SJCRH30 (cell line): ENCODE measurements at places on chromosomes 5 and 9. TPM values are rescaled to one million over a fixed set of nuclear protein-coding genes. Genes with fewer than 3 reads are reported as not detected.

- no peak for DNase-seq
Observed at GRCh38 chr5:172429201-172429940, 25.0 kb downstream of the SH3PXD2B start.

GRCh38 chr9:135990468-135991429 lies 29.6 kb upstream of the UBAC1 start:
- DNase-seq: peak; percentile 98

- no peak for DNase-seq
Observed at GRCh38 chr5:97427235-97427634, 244.2 kb upstream of the RIOK2 start.

- no peak for DNase-seq
Observed at GRCh38 chr9:93126151-93126781, 7.8 kb downstream of the NINJ1 start.

- DNase-seq: peak; percentile 62
Observed at GRCh38 chr9:103900466-103900865, 193.6 kb upstream of the SMC2 start.

GRCh38 chr5:116789522-116789921 lies 214.9 kb upstream of the SEMA6A start:
- DNase-seq: no peak

GRCh38 chr9:100186356-100186755 lies 87.3 kb downstream of the INVS start:
- DNase-seq: no peak

GRCh38 chr5:64763948-64764503 lies 4.5 kb downstream of the SREK1IP1 start:
- peak; percentile 4 for DNase-seq

DNA sequence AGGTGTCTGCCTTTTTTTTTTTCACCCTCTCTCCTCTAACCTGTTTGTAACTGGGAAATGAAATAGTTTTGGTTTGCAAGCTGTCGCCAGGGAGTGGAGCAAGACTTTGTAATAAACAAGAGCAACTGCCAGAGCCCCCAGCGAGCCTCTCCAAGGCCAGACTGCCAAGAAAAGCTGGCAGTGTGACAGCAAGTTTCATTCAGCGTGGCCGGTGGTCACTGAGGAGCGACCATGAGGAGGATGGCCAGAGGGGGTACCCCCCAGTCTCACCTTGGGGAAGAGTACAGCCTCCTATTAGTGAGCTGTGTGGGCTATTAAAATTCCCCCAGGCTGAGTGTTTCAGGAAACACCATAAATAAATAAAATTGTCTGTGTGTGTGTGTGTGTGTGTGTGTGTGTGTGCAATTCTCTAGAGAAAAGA lies 49.9 kb downstream of the ZFAND5 start:
- peak; percentile 92 for DNase-seq

DNA sequence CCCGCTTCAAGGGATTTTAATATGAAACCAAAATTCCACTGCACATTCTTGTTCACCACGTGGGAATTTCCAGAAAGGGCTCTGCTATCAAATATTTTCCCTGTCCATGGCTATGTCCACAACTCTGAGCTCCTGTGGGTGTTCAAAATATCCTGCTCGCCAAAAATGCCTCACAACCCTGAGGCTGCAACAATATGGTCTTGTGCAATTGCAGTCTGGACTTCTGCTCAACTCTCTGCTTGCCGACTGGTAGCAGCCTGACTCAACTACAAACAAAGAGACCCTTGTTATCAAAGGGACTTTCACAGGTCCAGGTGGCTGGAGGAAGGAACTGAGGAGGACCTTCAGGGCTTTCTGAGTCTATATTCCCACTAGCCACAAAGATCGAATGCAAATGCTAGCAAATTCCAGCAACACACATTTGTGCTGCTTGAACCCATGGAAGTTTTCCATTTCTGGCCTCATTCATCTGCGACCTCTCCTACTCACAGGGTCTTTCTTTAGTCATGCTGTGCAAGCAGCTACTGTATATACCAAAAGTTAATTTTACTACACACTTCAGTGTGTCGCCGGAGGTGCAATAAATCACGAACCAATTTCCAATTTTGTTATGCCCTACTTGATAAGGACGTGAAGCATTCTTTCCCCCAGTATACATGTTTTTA lies 169.2 kb upstream of the SLC30A5 start:
- DNase-seq: no peak

DNA sequence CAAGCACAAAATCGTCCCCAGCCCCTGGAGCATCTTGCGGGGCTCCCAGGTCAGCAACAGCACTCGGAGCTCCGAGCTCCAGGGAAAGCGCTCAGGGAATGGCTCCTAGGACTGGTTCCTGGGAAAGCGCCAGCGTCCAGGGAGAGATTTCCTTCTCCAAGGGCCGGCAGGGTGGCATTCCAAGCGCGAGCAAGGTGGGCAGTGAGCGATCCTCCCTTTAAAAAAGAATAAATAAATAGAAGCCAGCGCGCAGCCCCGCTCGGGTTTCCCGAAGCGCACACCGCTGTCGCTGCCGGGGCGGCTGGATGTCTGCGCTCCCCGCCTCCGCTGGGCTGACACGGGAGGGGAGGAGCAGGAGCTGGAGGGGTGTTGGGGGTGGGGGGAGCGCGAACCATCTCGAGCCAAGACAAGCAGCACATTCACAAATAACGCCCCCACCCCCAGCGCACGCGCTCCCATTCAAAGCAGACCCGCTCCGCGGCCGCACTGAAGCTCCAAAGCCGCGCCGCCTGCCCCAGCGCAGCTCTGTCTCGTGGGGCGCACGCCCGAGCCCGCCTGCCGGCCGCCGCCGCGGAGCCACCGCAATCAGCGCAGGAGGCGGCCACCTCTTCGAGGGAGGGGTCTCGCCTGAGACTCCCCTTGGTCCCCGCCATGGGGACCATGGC lies 327.4 kb downstream of the SH3GL2 start:
- no peak for DNase-seq

- no peak for DNase-seq
Observed at GRCh38 chr5:13540168-13540750, 404.2 kb downstream of the DNAH5 start.

SLC46A2 gene
- not detected in 2 replicates for total RNA-seq

OR1Q1 gene
- total RNA-seq: not detected in 2 replicates

PCDHGA3 gene
- total RNA-seq: 0.56 and 0.67 TPM in 2 replicates

CCDC152 gene
- total RNA-seq: 0.20 and 0.23 TPM in 2 replicates

NRG2 gene
- total RNA-seq: 0.06 TPM in 1 of 2 replicates, not detected in the other

WNK2 gene
- not detected in 2 replicates for total RNA-seq

F2RL1 gene
- 0.02 TPM in 1 of 2 replicates, not detected in the other for total RNA-seq
